ENCODE measurements at places on chromosomes 6 and 20.

DNA sequence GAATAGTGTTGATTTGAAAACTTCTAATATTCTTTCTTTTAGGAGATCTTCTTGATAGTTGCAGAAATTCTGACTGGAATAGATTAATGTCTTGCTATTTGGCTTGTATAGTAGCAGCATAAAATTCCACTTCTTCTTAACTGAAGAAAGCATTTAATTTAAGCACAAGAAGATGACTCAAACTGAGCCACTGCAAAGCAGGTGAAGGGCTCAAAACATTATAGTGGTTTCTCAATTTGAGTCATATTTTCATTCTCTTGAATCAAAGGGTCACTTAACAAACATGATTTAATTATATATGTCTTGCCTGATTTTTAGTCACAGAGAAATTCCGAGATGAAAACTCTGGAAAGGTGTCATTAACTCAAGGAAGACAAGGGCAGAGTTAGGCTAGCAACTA, 239.3 kb downstream of the ZNF217 start:
- no peak for DNase-seq

DNA sequence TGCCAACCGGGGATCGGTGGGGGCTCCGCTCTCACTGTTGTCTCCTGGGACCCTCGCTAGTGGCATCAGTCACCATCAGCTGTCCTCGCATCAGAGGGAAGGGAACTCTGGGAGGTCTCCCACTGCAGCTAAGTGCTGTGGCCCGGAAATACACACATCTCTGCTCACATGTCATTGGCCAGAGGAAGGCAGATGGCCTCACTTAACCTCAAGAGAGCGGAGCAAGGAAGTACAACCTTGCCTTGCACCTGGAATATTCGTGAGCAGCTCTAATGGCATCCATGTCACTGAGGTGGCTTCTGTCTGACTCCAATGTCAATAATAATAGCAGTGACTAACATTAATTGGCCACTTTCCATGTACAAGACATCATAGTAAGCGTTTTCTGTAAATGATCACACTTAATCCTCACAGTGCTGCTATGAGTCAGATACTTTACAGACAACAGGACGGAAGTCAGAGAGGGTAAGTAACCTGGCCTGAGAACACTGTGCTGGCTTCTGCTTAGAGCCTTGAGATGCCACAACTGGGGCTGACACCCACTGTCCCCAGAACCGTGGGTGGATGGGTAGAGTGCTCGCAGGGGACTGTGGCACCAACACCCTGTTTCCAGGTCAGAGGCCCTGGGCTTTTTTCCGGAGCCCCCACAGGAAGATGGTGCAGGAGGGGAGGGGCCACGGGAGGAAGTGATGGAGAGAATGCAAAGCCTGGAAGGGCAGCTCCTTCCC, 6.0 kb downstream of the LHFPL5 start:
- no peak for DNase-seq

DNA sequence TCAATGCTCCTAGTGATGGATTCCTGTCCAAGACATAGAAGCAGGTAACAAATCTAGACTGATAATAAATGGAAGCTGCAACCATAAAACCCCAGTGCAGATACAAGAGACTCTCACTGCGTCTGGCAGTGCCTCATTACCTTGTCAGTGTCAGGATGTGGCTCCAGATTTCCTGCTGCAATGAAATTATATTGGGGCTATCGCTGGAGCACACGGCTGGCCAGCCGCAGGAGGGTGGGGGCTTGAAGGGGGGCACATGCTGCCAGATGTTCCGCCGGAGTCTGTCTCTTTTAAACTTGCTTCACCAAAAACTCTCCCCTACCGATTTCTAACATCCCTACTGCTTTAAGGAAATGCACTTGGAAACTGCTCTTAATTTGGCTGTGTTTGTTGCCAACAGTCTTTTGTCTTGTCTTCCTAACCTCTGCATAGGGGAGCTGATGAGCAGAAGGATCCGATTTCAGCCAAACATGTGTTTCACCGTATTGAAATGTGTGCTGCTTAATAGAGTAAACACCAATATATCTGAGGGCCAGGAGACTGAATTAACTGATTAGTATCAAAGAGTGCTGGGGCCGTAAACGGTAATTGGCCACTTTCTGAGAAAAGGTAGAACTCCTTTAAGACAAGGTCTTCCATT, 102.2 kb upstream of the EXOC2 start:
- DNase-seq: no peak

DNA sequence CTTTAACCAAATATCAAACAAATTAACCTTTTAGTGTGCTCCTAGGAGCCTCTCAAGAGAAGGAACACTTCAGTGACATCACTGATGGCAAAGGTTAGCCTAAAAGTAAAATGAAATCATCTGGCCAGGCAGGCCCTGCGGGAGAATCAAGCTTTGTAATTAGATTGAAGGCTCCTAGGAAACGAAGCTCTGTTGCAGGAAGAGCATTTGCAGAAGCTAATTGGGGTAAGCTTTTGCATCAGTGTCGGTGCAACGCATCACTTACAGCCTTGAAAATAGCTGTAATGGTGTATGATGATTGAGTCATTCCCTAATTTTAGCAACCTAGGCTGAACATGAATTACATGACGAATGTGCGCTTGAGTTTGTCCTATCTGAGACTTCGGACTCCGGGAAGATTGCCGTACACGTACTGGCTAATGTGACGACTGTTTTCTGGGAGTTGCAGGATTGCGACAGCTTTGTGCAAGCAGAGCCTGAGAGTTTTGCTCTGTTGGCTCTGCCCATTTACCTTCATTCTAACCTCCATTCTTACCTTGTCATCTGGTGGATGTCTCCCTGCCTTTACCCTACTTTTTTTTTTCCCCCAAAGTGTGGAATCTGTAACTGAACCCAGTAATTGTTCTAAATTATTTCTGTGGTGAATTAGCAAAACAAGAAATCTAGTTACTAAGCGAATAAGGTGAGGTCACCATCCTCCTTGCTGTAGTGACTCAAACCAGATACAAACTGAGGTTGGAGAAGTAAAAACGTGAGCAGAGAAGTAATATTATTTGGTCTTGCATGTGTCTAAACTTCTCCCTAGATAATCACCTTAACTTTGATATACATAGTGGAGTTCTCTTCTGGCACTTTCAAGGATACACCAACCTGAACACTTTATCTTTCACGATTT, 675.9 kb upstream of the CITED2 start:
- DNase-seq: no peak

- no peak for DNase-seq
These were observed 37.1 kb downstream of the PROKR2 start for GRCh38 chr20:5279661-5280060.

DNA sequence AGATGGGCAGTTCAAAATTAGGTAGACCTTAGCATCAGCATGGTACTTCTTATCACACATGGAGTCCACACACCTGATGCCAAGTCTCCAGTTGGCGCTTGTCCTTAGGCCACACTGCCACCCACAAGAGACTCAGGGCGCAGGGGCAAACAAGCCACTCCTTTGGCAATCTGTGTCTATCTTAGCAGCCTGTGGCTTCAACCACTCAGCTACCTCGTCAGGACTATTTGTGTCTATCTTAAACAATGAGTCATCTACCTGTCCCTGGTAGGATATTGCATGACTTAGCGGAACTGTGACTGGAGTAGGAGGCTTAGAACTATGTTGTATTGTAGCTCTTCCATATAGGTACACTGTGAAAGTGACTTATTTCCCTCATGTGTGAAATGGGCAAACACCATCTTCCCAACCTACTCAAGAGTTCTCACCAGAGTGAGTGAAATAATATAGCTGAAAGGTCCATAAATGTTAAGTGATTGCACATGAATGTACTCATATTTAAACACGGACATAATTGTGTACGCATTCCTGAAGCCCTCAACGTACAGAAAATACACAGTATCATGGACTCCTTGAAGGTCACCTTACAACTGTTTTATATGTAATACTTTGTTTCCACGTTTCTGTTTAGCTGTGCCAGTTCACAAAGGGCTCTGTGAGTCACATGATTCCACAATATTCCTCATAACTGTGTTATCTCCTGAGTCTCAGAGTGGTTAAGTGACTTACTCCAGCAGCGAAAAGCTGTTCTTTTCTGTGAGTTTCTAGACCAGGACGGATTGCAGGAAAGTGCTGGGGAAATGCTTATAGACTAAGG, 1.6 kb downstream of the TRIM27 start:
- DNase-seq: no peak

DNA sequence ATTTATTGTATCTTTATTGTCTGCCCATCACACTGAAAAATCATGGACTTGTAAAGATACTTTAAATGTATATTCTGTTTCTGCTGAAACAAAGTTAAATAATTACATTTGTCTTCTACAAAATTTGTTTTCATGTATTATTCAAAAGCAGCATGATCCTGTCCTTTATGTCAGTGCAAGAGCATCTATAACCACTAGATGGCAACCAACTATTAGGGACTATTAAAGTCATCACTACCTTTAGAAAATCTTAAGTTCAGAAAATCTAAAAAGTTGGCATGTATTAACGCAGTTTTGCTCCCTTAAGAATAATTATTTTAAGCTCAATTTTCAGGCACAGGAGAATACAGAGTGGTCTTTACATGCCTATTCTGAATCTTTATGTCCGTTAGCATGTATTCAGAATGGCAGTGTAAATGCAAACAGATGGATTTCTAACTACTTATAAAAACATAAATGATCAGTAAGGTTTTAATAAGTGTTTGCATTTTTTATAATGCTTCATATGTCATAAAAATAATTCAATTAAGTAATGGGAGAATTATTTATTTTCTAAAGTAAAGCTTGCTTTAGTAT, 17.8 kb downstream of the TMEM30A start:
- no peak for DNase-seq

DNA sequence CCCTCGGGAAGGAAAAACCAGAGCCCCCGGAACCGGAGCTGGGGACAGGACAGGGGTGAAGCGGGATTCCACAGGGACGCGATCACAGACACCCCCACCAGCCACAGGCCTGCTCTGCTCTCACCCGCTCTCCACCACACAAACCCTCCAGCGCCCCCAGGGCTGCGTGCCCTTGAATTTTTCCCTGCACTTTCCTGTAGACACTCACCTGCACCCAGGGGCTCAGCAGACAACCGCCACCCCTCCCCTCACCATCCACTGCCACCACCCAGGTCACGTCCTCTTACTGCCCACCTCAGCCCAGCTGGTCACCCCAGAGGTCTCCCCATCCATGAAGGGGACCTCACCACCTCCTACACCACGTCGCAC, 631 bp downstream of the ULBP2 start:
- no peak for DNase-seq
